ENCODE measurements at places on chromosomes 5 and 9. TPM values are rescaled to one million over a fixed set of nuclear protein-coding genes. Genes with fewer than 3 reads are reported as not detected.

Gene FOXD4
- total RNA-seq, result 0.26 TPM

Gene FAM200C
- total RNA-seq, result 4.9 TPM

Gene SPACA9
- 3.1 TPM for total RNA-seq

Gene SAXO1
- total RNA-seq, result 0.17 TPM

Gene BTNL9
- not detected for total RNA-seq

Gene NR5A1
- total RNA-seq, result not detected

Gene ADAMTS16
- total RNA-seq, result 0.17 TPM

Gene GABRA1
- not detected for total RNA-seq

Gene LPCAT1
- total RNA-seq, result 62.1 TPM

Gene SLC28A3
- total RNA-seq, result under 0.01 TPM

Gene GADD45G
- total RNA-seq, result 2.3 TPM

Gene PCA3
- total RNA-seq, result not detected

Gene IRF1
- total RNA-seq, result 22.1 TPM

Gene DBH
- total RNA-seq, result not detected

Gene AGGF1
- 25.2 TPM for total RNA-seq

Gene FSD1L
- 6.1 TPM for total RNA-seq

Gene CATSPER3
- total RNA-seq, result under 0.01 TPM

Gene IRX1
- not detected for total RNA-seq

Gene DNAH5
- 0.77 TPM for total RNA-seq

Gene DMRT3
- total RNA-seq, result not detected
